ENCODE measurements at places on chromosomes 11 and 22. TPM values are rescaled to one million over a fixed set of nuclear protein-coding genes. Genes with fewer than 3 reads are reported as not detected.

Gene EPS8L2
- 44.3 TPM for total RNA-seq

Gene OR5P2
- total RNA-seq = not detected

Gene CACNA1I
- 1.2 TPM for total RNA-seq

Gene GUCY1A2
- total RNA-seq = 1.9 TPM

Gene MYO7A
- 2.4 TPM for total RNA-seq

Gene APOA1
- total RNA-seq = 0.48 TPM

Gene PLEKHB1
- total RNA-seq = 13.5 TPM
